ENCODE measurements at places on chromosomes 3 and 15.

DNA sequence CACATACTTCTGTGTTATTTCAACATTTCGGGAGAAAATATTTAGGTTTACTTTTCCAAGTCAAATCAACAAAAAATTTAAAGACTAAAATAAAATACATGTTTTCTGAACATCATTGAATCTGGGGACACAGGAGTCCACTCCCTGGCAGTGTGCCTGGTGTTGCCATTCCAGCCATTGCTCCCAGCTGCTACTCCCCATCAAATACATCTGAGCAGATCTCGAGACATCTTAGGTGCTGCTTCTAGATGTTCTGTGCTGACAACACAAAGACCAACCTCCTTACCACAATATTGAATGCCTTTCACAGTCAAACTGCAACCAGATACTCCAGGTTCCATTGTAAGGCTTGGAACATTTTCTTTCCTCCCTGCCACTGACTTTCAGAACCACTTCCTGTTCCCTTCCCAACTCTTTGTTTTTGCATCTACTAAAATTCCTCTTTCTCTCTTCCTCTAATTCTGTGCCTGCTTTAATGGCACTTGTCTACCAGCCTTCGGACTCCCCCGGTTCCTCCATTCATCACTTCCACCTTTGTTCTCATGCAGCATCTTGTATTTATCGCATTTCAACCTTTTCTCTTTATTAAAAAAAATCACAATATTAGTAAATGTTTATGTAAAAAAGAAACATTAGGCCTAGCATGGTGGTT is 81.1 kb upstream of the SLC4A7 start:
- peak; percentile 24 for DNase-seq

- DNase-seq: no peak
These were observed 52.1 kb upstream of the IL12A start for GRCh38 chr3:159936541-159936940.

DNA sequence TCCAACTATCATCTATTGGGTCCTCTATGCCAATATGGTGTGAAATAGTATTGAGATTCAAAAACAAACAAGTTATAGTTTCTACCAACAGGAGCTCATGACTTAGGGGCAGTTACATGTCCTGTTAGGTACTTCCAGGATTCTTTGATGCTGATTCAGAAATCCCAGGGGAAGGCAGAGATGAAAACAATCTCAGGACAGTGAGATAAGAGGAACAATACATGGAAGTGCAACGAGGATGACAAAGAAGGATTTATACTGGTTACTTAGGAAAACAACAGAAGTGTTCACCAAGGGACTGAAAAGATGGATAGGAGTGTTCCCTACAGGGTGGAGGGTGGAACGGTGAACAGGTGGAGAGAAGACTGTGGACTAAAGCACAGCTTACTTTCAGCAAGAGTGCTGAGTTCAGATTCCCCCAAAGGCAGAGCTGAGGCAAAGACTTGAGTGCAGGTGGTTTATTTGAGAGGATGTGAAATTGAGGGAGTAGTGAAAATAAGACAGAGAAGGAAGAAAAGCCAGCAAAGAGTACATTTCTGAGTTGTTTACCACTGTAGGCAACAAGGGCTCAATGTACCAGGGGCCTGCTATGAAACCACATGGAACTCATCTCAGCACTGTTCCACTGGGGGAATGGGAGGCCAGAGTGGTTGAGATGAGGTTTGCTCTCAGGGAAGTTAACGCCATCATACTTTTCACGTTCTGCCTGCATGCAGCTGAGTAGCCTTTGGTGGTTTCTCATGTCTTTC is 68.1 kb downstream of the TRIM69 start:
- no peak for DNase-seq

- DNase-seq: no peak
These were observed 85.4 kb upstream of the TPM1 start for GRCh38 chr15:62957130-62957529.

DNA sequence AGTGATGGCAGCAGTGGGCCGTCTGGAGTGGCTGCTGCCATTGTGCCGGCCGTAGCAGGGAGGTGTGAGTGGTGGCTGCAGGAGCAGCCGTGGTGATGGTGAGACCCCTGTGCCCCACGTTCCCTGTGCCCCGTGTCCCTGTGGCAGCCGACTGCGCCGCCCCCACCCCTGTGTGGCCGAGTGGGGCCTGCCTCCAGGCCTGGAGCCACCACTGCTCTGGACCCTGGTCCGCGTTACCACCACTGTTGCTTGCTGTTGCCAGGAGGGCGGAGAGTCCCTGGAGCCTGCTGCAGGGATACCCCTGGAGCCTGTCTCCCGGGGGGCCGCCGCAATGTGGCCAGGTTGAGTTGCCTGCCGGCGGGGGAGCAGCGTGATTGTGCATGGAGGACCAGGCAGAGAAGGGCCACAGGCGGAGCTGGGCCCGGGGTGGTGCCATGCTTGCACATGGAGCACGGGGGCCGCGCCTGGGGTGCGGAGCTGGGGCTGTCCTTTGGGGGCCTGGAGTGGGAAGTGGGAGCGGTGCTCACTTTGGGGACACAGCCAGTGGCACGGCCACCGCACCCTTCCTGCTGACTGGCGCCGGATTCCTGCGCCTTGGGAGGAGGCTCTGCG is 50.1 kb downstream of the SLC6A20 start:
- DNase-seq: no peak

DNA sequence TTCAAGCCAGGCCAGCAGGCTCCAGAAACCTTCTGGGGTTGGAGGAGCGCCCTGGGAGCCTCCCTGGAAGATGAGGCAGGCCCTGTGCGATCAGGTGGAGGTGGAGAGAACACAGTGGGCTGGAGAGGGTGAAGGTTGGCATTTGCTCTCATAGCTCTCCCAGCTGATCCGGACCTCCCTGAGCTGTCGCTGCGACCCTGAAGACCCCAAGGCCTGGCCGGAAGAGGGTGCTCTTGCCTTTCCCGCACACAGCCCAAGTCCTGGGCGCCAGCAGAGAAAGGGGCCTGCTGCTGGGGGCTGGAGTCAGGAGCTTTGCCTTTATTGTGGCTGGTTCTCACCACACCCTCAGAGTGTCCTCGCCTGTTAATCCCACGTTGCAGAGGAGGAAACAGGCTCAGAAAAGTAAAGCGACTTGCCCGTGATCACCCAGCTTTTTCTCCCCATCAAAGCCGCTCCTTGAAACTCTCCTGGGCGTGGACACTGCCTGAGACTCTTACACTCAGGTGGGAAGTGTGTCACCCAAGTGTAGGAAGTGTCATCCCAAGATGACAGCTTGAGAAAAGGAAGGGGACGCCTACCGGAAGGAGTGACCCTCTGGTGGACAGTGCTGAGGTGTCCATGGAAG is 8.6 kb upstream of the RPL29 start:
- no peak for DNase-seq

- DNase-seq: no peak
These were observed 102.6 kb upstream of the SATB1 start for GRCh38 chr3:18527691-18528090.

GRCh38 chr15:77851691-77852090 is 219.0 kb upstream of the LINGO1 start:
- DNase-seq: no peak

DNA sequence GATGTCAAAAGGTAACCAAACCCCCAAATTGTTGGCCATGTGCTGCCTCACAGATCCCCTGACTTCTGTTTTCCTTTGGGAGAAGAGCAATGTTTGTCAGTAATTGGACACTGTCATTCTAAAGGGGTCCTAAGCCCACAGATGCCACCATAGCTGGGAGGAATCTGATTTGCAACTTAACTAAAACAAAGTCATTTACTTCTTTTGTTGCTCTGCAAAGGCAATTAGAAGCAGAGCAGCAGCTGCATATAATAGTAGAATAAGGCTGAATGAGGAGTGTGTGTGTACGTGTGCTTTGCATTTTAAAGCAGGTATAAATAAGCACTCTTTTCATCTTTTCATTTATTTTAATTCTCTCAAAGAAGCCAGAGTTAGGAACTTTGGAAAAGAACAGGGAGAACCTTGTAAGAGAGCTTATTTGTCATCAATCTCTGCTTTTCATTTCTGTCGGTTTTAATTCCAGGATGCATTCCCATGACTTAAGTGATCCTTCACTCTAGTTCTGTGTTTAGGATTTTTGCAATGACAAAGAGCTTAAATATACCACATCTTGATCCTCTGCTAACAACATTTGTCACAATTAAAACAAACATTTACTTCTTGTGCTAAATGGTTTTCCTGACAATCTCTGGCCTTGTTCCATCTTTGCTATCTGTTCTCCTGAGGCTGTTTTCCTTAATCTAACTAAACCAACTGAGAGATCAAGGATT is 530.2 kb upstream of the CBLB start:
- no peak for DNase-seq

- no peak for DNase-seq
These were observed 188.4 kb downstream of the SATB1 start for GRCh38 chr3:18236726-18237125.

DNA sequence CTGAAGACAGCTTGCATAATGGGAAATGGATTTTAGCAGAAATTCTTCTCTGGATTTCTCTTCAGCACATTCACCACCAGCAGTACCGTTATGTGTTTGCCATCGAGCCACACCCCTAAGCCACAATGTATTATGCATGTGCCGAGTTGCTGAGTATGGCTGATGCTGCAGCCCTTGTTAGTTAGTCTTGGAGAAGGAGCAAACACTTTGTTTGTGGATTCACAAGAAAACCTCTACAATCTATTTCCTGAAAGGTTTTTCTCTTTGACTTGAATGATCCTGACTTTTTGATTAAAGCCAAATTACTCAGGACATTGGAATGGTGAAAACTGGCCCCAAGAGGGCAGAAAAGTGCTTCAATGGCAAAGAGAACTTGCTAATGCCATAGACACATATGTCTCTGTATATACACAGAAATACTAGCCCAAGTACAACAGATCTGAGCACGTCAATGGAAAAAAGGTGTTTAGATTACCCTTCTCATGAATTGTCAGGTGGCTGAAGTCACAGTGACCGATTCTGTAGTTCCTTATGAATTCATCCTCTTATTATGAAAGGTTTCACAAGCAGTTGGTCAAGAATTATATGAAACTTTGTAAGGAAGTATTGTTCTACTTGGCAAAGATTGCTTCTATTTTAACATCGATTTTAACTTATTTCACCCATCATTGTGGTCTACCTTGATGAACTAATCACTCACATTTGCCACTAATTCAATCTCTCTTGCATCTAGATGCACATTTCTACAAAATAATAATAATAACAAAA is 103.0 kb downstream of the P3H2 start:
- peak; percentile 72 for DNase-seq

DNA sequence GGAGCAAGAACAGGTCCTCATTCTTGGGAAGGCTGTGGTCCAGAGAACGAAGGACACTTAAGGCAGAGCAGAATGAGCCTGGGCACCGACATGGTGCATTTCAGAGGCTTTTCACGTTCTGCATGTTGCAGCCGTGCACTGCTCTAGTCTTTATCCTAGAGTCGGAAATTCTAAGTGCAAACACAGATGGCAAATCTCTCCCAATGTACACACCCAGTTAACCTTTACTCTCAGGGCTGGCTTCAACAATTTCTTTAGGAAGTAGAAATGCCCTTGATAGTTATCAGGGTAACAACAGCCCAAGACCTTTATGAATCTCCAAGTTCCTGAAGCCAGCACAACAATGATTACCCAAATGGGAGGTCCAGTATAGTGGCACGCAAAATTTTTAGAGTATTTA is 39.1 kb upstream of the LRTM1 start:
- DNase-seq: no peak

GRCh38 chr3:46482632-46483350 is 15.0 kb upstream of the RTP3 start:
- DNase-seq: peak; percentile 97

DNA sequence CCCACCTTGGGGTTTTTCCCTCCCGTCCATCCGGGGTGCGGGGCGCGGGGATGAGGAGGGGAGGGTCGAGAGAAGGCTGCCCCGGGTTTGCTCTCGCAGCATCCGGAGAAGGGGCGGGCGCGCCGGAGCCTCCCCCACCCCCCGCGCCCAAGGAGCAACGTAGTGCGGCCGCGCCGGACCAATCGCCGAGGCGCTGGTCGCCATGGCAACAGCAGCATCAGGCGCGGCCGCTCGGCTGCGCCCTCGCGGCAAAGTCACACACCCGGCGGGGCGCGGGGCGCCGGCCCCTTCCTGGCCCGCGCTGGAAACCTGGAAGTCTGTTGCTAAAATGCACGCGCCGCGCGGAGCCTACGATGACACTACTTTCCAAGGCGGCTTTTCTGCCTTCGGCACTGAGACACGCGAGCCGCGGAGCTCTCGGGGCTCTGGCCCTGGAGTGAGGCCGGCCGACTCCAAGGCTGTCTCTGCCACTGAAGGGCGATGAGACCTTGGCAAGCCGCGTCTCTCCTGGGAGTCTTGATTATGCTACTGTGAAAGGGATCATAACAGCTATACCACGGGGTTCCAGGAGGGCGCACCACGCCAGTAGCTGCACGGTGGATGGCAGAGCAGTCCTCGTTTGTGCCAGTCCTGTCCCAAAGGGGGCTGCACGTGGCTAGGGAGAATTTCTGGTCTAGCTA is at the start of gene IQSEC1:
IQSEC1 (minus strand) TSS at position 104 of the 680 bp plus-strand sequence. CDS start 415 bp downstream, outside the sequence.
- DNase-seq: no peak

GRCh38 chr3:32603064-32603463 is 32.4 kb upstream of the DYNC1LI1 start:
- DNase-seq: no peak

DNA sequence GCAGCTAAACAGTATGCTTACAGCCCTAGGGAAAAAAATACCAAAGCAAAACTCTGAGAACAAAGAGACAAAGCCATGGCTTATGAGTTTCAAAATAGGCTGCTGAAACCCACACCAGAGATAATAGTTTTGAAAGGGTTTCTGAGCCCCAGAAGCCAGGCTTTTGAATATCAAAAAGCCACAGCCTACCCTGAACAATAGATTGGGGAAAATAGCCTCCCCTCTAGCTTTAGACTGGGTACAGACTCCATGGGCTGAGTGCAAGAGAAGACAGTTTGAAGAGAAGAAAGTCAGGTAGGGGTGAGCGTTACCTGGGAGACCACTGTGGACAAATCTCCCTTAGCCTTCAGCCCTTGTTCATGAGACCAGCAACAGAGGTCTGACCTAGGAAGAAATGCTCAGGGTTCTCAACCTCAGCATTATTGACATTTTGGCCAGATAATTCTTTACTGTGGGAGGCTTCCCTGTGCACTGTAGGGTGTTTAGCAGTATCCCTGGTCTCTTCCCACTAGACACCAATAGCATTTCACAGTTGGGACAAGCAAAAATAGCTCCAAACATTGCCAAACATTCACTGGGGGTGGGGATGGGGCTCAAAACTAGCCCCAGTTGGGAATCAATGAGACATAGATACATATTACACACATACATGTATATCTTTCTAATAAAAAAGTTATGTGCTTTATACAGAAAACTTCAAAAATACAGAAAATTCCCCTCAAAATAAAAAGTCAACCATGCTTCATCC is 11.6 kb upstream of the TAFA4 start:
- DNase-seq: no peak

- DNase-seq: no peak
These were observed 1717.2 kb downstream of the OTOL1 start for GRCh38 chr3:163213838-163214237.

DNA sequence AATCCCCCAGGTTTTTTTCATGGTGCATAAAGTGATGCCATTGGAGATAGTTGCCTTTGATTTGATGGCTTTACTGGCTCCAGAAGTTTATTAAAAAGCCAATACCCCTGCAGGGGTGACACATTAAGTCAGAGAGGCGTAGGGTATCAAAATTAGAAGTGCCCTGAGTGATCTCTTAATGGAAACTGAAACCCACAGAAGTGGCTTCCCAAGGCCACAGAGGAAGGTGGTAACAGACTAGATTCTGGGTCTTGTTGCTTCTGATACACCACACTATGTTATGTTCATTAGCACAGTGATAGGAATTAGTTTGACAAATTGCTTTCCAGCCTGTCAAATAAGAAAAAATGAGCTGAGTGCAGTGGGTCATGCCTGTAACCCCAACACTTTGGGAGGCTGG is 112.3 kb downstream of the IQCH start:
- no peak for DNase-seq
